ENCODE measurements at places on chromosomes 3 and 15.

GRCh38 chr3:171026597-171027293 lies at the start of gene SLC2A2:
Gene SLC2A2 (minus strand): TSS chr3:171026720. CDS start chr3:171026670, 50 bp downstream.
- no peak for DNase-seq

DNA sequence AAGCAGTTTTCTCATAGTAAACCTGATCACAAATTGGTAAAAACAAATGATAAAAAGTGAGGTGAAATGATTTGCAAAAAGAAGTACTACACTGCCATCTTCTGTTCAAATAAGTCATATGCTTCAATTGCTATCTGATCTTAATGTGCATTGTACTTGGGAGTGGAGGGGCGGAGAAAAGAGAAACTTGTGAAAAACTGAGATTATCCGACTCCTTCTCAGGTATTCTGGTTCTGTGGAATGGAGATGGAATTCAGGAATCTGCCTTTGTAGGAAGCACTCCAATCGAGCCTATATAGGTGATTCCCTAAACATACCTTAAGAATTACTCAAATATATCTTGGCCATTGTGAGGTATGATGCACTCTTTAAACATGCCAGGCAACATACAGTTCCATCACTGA lies 180.6 kb downstream of the CHL1 start:
- DNase-seq: peak; percentile 14

GRCh38 chr15:85676342-85677098 lies 118.2 kb downstream of the KLHL25 start:
- DNase-seq: no peak

DNA sequence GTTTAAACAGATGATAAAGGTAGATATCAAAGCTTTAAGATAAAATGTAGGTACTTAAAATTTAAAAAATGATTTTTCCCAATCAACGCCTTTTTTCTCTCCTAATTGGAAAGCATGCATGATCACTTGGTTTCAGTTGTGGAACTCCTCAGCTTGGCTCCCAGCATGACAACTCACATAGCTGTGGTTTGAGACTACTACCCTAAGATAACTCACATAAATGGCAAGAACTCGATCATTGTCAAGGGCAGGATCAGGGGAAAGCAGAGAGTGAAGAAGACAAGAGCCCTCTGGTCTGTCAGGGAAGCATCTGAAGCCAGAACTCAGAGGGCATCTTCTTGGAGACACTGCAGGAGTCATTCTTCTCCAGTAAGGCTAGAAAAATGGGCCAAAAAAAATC lies 516.7 kb downstream of the NTRK3 start:
- no peak for DNase-seq

GRCh38 chr3:186644683-186645082 lies 4.5 kb downstream of the FETUB start:
- DNase-seq: no peak

GRCh38 chr3:93973131-93974126 lies at the start of gene PROS1:
Gene PROS1 (minus strand): TSS chr3:93973896. CDS start chr3:93973749, 147 bp downstream.
- DNase-seq: peak; percentile 87

- DNase-seq: no peak
These were observed 30.3 kb upstream of the MFSD1 start for GRCh38 chr3:158771577-158771976.

DNA sequence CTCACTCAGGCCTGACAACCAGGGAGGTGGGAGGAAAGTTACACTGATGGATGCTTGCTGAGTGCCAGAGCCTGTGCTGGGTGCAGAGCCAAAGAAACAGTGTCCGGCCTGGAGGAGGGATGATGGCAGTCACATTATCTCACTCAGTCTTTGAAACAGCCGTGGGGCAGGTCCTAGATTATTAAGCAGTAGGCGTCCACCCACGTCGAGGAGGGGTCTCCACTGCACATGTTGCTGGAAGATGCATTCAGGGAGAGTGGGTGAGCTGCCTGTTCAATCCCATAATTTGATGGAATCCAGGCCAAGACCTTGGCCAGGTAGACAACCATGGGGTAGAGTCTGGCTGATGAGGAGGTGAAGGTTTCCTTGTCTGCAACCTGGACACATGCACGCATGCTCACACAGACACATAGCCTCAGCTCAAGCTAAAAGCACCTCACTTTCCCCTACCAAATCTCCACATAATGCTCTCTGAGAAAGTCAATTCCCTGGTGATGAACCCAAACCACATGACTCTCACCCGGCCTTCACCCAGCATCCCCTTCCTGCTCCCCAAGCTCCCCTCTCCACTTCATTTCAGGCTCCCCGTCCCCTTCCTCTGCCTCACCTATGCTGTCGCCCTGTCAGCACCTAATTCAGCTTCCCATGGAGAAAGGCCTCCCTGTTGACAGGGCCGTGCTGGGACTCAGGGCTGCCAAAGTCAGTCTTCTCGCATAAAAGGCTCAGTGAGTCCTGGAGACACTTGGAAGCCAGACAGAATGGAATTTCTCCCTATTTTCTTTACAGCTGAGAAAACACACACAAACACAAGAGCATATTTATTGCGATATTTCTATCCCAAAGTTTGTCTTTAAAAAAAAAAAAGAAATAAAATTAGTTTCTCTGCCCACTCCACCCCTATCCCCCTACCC lies 29.8 kb downstream of the ACAN start:
- no peak for DNase-seq

DNA sequence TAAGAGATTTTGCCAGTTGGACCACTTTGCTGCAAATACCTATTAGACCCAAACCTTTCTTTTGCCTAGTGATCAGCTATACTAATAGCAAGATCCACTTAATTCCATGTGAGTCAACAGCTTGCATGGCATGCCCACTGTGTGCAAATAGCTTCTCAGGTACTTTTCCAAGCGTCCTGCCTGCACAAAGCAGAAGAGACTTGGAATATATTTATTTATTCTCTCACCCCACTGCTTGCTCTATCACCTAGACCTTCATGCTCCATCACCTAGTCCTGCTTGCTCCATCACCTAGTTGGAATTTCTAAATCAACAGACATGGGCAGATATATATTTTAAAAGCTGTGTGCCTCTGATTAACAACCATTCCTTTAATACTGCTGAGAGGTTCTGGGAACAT lies 47.6 kb downstream of the MBNL1 start:
- no peak for DNase-seq

GRCh38 chr3:170448584-170448983 lies 29.9 kb downstream of the CLDN11 start:
- DNase-seq: no peak

- no peak for DNase-seq
These were observed 75.6 kb upstream of the AGBL1 start for GRCh38 chr15:86004061-86004460.

DNA sequence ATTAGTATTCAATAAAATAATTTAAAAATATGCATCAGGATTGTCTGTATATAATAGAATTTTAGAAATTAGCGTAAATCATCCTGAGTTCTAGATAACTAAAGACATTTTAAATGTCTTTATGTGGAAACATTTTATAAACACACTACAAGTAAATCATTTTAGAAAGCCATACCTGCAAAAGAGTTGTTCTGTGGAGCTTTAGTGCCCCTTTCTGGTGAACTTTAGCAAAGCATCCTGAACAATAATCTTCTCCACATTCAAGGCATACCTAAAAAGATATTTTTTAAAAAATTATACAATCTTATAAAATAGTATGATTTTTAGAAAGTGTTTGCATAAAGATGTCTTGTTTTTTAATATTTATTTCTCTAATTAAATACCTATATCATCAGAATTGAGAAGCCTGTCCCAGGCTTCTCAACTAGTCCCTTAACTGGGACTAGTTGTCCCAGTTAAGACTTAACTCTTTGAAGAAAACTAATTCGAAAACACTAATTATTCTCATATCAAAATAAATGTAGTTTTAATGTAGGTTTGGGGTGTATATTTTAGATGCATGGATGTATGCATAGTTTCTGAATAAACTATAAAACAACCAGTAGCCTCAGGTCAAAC lies 29.7 kb downstream of the ZBBX start:
- DNase-seq: peak; percentile 12

DNA sequence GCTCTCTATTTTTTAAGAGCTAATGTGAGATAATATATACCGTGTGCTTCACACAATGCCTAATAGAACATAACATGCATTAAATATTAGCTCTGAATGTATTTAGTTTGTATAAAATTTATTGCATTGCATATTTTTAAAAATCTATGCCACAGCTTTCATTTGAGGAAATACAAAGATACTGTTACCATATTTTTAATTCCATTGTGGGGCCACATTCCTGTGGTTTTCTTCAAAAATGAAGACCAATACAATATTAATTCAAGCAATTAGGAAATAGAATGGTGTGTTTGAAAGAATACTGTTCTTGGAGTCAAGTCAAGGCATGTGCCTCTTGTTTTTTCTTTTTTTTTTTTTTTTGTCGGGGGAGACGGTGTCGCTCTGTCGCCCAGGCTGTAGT lies 95.4 kb upstream of the CADPS start:
- DNase-seq: no peak

DNA sequence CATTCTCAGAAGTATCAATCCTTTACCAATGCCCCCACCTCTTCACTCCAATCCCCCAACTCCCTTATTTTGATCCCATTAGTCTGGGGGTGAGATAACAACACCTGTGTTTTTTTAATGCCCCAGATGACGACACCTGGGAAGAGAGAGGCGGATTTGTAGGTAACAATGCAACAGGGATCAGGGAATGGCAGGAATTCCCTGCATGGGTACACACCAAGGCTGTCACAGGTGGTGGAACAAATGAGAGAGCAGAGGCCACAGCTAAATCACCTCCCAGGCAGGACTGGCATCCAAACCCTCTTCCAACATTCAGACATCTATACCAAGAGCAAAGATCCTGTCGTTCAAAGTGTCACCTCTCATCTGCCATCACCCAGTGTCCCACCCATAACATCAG lies 319.2 kb upstream of the TRIM42 start:
- DNase-seq: no peak

GRCh38 chr3:7953449-7954014 lies 548.1 kb upstream of the LMCD1 start:
- DNase-seq: no peak

- DNase-seq: peak; percentile 22
These were observed 35.3 kb downstream of the CEP152 start for GRCh38 chr15:48775546-48775945.

GRCh38 chr3:177498037-177498857 lies 301.0 kb upstream of the TBL1XR1 start:
- no peak for DNase-seq

DNA sequence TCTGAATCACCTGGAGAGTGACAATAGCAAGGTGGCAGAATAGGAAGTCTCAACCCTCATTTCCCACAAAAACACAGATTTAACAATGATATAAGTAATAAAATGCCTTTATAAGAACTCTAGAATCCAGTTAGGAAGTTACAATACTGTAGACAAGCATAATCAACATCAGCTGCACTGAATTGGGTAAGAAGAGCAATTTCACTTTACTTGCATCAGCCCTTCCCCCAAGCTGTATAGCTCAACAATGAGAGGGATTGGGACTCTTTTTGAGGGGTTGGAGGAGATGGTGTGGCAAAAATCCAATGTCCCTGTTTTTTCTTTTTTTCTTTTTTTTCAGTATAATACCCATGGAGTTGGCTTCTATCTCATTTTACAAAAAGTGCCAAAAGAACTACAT lies 63.1 kb downstream of the SERP1 start:
- peak; percentile 18 for DNase-seq

- DNase-seq: no peak
These were observed 93.0 kb upstream of the BOC start for GRCh38 chr3:113118336-113118735.

DNA sequence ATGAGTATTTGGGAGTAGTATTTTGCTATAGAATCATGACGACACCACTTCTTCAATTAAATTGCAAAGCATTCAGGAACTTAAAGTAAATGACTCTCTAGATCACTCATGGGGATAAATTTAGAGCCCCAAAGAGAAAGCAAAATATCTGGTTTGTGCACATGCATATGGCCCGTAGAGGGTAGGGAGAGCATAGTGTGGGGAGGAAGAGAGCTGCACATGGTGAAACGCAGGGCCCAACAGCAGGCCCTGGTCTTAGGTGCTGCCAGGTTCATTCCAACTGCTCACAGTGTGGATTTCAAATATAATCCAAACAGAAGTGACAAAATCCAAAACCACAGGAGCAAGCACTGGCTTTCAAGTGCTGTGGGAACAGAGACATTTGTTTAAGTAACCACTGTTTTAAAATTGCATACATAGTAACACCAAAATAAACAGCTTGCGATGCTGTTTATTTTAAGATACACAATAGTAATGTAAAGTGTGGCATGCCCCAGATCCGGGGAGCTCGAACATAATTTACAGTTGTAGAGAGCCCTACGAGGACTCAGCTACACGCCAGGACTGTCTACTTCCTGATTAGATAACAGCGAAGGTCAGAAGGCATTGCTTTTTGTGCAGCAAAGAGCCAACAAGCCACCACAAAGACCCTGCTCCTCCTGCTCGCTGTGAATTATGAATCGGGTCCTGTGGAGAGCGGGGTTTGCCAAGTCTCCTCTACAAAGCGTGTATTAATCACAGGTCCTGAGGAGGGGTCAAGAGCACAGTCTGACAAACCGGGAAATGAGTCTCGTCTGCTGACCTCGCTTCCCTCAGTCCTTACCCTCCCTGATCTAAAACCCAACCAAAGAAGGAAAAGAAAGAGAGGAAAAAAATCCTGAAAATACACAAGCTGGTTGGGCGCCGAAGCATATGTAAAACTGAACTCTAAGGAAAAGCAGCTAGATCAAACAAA lies 80.6 kb downstream of the MEIS2 start:
- peak; percentile 90 for DNase-seq

GRCh38 chr15:27538325-27538724 lies 560.8 kb downstream of the OCA2 start:
- DNase-seq: no peak

GRCh38 chr3:69130689-69131088 lies 8.3 kb upstream of the LMOD3 start:
- DNase-seq: no peak

- no peak for DNase-seq
These were observed 27.7 kb upstream of the MUC4 start for GRCh38 chr3:195839260-195840010.

- DNase-seq: no peak
These were observed 98.9 kb upstream of the CLSTN2 start for GRCh38 chr3:139835830-139836683.

DNA sequence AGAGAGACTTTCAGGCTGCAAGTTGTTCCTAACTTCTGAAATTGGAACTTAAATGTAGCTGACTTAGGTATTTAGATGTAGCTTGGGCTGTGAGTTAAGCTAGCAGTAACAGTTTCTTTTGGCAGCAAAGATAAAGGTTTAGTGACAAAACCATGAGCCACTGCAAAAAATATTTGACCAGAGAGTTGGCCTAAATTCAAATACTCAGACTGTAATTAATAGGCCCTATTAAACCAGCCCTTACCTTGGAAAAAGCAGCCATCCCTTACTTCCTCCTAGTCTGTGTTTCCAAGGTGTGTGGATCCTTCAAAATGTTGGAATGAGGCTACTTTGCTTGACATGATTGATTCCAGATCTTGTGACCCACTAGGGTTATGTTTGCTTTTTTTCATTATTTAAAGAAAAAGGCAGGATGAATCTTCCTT lies 8.2 kb downstream of the TPM1 start:
- peak; percentile 49 for DNase-seq

DNA sequence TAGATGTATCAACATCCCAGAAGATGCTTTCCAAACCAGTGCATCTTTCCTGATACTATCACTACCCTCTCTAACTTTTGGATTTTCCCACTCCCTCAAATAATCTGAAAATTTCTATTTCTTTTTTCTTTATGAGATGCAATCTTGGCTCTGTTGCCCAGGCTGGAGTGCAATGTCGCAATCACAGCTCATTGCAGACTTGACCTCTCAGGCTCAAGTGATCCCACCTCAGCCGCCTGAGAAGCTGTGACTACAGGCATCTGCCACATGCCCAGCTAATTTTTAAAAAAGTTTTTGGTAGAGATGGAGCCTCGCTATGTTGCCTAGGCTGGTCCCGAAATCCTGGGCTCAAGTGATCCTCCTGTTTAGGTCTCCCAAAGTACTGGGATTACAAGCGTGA lies 239.7 kb downstream of the SUCLG2 start:
- DNase-seq: peak; percentile 48
